ENCODE measurements at places on chromosomes 6 and 20.

DNA sequence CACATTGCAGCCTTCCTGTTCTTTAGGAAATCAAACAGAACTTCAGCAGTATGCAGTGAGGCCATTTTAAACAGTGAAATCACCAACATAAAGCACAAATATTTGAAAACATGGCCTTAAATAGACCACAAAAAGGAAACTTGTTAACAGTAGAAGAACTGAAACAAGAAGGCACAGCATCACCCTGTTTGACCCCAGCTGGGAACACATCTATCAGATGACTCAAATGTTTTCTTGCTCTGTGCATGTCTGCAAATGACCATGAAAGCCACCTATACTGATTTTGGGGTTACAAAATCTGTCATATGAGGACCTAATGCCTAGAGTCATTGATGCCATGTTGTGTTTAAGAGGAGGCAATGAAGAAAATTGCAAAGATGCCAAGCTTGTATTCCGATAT lies 123.8 kb upstream of the ADGRF1 start:
- DNase-seq, result no peak

GRCh38 chr6:35435074-35435837 lies 16.9 kb upstream of the FANCE start:
- DNase-seq, result peak; percentile 18

- DNase-seq, result no peak
These were observed 52.0 kb downstream of the TRPC4AP start for GRCh38 chr20:35040646-35041045.

DNA sequence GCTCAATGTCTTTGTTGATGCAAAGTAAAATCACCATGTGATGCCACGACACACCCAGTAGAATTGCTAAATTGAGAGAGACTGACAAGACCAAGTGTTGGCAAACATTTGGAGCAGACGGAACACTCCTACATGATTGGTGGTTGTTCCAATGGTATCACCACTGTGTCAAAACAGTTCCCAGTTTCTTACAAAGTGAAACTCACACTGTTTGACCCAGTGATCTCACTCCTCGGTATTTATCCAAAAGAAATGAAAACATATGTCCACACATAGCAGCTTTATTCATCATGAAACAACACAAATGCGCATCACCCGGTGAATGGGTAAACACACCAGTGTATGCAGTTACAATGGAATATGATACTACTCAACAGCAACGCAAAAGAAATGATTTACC lies 74.0 kb upstream of the SULF2 start:
- no peak for DNase-seq

DNA sequence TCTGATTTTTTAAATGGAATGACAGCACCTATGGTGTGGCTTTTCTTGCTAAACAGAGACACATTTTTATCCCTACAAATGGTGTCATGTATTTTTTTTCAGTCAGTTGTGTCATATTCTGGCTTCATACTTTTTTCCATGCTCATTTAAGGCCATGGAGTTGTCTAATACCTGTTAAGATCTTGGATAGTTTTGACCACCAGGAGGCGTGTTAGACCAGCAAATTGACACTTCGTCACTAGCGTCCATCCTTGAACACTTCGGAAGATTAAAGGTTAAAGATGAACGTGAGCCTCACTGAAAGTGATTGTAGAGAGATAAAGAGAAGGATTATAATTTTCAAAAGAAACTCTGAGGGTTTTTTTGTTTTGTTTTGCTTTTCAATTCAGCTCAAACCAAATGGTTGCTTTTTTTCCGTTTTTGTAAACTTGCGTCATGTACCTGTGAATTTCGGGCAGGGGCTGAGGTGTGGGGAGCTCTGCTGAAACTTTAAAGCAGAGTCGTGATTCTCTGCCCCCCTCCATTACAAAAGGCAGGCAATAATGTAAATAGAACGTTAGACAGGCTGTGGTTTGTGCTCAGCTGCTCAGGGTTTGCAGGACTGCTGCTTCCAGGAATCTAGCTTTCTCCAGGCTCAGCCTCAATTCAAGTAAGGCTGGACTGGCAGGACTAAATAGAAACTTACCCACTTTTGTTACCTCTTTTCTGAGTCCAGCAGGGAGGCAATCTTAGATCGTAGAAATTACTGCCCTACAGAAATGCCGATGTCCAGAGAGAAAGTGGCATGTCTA lies 245.1 kb downstream of the FOXA2 start:
- no peak for DNase-seq

GRCh38 chr6:24240943-24241342 lies 114.9 kb downstream of the NRSN1 start:
- DNase-seq, result no peak

DNA sequence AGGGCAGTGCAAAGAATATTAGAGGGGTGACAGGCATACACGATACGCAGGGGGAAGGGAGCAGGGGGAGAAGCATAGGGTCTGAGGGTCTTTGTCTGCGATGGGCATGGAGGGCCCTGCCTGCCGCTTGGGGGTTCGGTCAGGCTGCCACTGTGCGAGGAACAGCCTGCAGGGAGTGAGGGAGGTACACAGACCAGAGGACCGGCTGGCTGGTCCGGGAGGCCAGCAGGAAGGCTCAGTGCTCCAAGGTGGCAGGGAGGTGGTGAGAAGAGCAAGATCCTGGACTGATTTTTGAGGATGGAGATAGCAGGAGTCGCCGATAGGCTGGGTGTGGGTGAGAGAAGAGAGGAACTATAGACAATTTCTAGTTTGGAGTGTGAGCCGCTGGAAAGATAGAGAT lies 338.4 kb downstream of the ZFAND3 start:
- DNase-seq, result no peak

DNA sequence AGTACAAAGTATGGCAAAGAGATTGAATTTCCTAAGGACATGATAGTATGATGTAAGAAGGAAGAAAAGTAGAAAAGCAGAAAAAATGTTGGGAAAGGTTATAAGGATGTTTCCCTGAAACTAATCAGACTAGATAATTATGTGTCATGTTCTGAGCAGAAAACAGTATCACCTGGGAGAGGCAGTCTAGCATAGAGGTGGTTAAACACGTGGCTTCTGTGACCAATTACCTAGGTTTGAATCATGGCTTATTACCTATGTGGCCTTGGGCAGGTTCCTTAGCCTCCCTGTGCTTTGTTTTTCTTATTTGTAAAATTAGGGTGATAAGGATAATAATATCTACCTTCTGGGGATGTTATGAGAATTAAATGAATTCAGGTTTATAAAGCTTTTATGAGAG lies 38.0 kb downstream of the SCGN start:
- DNase-seq, result no peak

DNA sequence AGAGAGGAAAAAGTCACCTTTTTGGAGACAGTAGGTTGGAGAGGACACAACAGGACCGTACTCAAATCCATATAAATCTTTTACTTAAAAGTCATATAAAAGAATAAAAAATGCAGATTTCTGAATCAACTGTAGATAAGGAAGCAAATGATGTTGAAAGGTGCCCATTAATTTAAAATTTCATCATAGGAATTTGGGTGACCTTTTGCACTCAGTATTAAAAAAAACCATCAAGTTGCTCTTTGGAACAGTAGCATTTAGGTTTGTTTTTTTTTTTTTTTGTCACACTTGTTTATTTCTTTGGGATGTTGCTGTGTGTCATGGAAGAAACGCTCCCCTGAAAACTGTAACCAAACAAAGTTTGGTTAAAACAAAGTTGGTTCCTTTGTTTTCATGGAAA lies 20.9 kb upstream of the LRRN4 start:
- DNase-seq, result no peak

DNA sequence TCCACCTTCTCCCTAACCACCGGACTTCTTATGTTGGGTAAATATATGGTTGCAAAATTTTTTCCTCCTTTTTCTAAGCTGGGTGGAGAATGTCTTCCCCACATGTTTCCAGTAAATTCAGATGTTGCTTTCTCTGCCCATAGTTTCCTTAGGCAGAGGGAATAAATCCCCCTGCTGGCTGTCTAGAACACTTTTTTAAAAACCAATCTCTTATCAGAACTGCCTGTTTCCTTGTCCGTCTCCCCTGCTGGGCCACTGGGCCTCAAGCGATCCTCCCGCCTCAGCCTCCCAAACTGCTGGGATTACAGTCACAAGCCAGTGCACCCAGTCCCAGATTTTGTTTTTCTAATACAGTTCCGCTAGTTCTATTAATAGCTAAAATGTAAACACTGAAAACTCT lies 9.9 kb upstream of the WFDC2 start:
- no peak for DNase-seq

DNA sequence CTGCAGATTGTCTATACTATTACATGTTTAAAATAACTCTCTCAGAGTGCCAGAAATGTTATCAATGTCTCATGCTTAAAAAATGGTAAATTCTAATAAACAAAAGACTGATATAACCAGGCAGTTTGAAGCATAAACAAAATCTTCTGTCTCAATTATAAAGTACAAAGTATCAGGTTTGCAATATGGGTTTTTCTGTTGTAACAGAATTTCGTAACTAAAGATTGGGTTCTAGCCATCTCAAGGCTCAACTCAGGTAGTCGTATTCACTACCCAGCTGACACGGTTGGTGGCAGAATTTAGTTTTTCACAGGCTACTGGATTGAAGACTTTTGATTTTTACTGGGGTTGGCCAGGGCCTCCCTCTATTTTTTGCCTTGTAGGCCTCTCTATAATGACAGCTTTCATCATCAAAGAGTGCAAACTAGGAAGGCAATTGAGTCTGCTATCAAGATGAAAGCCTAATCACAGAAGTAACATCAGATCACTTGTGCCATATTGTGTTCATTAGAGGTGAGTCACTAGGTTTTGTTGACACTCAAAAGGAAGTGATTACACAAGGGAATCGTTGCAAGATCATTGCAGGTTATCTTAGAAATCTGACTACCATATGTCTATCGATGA lies 3.6 kb downstream of the CYP39A1 start:
- DNase-seq, result no peak

Data from DMS 273 treated with DMSO at 0.1 percent for 48 hours (cell line).